Nephron progenitor cell (in vitro differentiated cells): ENCODE measurements at places on chromosomes 12 and 14.
A peak's percentile ranks its signal among the peaks of the same experiment; 100 is the strongest.

DNA sequence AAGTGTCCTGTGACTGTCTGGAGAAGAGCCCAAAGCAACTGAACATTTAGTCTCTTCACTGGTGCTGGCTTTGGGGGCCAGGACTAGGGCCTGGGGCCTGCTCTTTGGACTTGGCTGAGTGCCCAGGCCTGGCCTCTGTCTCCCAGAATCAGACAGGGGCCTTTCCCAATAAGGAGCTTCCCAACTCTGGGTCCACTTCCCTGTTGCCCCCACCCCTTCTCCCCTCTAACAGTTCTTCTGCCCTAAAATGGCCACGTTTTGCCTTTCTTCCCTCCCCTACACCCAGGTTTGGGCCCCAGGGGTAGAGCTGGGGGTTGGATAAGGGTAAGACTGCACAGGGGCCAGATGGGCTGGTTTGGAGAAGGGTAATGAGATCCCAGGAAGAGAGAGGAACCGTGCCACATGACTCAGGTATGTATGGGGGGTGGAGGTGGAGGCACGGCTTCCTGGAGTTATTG lies 10.0 kb upstream of the ITGA5 start:
- DNase-seq = no peak

GRCh38 chr12:45278447-45278846 lies 62.6 kb downstream of the ANO6 start:
- no peak for DNase-seq

GRCh38 chr12:11902525-11902875 lies 168.2 kb upstream of the BCL2L14 start:
- no peak for DNase-seq

DNA sequence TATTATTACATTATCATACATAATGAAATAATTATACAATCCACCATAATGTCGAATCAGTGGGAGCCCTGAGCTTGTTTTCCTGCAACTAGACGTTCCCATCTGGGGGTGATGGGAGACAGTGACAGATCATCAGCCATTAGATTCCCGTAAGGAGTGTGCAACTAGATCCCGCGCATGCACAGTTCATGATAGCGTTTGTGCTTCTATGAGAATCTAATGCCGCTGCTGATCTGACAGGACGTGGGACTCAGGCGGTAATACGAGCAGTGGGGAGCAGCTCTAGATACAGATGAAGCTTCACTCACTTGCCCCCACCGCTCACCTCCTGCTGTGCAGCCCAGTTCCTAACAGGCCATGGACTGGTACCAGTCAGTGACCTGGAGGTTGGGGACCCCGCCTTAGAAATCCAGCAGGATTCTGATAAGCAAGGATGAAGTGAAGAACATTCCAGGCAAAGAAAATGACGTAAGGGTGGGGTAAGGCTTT lies 204.6 kb downstream of the ETV6 start:
- no peak for DNase-seq

- peak; percentile 63 for DNase-seq
Observed at GRCh38 chr14:104724981-104725771, 1.1 kb downstream of the ADSS1 start.

DNA sequence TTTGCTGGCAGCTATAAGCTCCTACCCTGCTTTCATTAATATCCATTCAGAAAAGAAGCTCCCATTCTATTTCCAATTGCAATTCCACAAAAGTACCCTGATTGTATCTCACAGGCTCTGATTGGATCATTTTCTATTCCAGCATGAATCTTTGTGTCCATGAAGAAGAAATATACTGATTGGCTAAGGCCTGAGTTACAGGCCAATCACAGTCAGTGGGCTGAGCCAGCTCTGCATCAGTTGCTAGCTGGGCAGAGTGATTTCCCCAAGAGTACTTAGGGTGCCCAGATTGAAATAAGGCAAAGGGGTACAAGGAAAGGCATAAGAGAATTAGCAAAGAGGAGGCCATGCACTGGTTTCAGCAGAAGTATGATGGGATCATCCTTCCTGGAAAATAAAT lies 14.4 kb downstream of the ART4 start:
- DNase-seq = no peak

- DNase-seq = no peak
Observed at GRCh38 chr14:24122898-24123297, 7.6 kb upstream of the FITM1 start.

DNA sequence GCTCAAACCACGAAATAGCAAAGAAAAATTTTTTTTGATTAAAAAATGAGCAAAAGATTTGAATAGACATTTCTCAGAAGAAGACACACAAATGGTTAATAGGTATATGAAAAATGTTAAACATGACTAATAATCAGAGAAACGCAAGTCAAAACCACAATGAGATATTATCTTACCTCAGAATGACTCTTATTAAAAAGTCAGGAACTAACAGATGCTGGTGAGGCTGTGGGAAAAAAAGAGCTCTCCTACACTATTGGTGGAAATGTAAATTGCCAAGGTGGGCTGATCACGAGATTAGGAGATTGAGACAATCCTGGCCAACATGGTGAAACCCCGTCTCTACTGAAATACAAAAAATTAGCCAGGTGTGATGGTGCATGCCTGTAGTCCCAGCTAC lies 315.5 kb upstream of the FLRT2 start:
- no peak for DNase-seq

DNA sequence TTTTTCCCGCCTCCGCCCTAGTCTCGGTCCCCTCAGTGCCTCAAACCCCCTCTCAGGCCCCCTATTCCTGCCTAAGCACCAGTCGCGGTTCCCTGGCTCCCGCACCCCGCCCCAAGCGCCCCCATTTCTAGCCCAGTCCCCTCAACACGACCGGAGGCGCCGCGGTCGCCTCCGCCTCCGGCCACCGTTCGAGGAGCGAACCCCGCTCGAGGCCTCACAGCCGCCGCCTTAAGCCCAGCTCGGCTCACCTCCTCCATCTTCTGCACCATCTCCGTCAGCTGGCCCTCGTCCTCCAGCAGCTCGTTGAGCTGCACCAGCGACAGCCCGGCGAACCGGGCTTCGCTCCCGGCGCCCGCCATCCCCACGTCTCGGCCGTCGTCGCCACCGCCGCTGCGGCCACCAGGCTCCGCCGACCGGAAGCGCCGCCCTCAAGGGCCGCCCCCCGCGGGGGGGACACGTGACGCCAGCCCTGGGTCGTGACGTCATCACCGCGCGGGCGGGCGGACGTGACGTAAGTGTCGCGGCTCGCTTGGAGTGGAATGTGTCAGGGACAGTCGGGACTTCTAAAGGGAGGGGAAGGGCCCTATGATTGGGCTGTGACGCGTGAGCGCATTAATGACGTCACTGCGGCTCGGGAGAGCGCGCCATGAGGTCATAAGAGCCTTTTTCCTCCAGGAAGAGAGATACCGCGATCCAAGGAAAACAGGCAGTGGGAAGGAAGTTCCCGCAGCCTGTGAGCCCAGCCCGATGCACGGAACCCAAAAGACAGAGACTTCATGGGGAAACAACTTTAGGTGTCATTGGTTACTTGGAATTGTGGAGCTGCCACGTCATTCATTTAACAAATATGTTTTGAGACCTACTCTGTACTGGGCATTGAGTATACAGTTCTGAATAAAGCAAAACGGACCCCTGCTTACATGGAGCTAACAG lies at the start of gene VPS37B:
VPS37B (minus strand) TSS at position 421 of the 933 bp plus-strand sequence; CDS start at position 359, 62 bp downstream.
- peak; percentile 87 for DNase-seq

DNA sequence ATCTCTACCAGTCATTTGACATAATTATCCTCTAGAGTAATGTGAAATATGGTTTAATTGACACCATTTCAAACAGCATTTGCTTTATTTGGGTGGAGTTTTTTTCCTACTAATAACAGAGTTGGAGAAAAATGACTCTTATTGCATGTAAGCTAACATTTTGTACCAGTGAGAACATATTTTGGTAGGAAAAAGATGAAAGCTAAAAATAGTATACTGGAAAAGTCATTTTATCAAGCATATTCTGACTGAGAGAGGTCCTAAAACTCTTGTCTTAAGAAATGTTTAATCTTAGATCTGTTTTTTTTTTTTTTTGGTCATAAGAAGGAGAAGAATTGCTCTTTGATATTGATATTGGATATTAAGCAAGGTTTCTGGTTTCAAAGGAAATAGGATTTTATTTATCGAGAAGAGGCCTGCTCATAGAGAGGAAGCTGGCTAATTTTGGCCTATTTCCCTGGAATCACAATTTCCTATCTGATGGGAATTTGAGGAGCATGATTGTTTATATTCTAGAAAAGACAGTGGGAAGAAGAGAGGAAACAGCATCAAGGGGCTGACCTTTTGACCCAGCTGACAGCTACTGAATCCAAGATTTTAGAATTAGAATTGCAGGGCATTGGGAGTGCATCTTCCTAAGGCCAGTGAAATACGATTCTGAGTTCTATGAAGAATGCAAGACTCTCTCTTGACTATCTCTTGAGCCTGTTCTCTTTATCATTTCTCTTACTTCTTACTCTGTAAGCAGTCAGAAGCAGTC lies 19.4 kb downstream of the OTOGL start:
- DNase-seq = peak; percentile 22

DNA sequence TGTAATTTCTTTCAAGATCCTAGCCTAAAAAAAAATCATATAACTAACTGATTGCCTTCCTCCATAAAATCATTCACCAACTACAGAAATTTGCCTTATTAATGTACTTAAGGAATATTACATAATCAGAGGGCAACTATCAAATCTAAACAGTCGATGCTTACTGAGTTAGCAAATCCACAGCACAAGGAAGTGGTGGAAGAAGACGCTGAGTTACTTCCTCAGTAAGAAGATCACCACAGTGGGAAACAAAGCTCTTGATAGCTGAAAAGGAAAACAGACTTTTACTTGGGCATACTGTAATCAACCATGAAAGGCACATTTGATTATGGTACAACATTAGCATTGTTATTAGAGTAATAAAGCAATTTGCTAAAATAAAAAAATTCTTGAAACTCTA lies 48.7 kb downstream of the HEATR5A start:
- no peak for DNase-seq

- no peak for DNase-seq
Observed at GRCh38 chr12:104513681-104514080, 56.9 kb downstream of the CHST11 start.

DNA sequence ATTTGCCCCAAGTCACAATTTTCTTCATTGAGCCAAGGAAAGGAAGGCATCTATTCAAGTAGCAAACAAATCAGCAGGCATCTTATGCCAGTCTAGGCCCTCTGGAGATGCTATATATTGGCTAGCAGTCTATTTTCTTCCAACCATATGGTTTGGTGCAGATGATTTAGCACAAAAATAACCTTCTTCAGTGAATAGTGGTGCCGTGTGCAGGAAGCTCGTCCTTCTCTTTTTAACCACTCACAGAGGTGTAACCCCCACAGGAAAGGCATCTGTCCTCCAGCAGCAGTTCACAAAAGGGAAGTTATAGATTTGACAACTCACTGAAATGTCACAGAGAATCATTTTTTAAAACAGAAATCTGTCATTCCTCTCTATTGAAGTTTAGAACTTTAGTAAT lies 445.7 kb upstream of the SYT1 start:
- DNase-seq = no peak

GRCh38 chr12:112513471-112513870 lies 94.7 kb downstream of the PTPN11 start:
- no peak for DNase-seq

GRCh38 chr12:18320036-18320617 lies 58.8 kb downstream of the PIK3C2G start:
- peak; percentile 35 for DNase-seq

DNA sequence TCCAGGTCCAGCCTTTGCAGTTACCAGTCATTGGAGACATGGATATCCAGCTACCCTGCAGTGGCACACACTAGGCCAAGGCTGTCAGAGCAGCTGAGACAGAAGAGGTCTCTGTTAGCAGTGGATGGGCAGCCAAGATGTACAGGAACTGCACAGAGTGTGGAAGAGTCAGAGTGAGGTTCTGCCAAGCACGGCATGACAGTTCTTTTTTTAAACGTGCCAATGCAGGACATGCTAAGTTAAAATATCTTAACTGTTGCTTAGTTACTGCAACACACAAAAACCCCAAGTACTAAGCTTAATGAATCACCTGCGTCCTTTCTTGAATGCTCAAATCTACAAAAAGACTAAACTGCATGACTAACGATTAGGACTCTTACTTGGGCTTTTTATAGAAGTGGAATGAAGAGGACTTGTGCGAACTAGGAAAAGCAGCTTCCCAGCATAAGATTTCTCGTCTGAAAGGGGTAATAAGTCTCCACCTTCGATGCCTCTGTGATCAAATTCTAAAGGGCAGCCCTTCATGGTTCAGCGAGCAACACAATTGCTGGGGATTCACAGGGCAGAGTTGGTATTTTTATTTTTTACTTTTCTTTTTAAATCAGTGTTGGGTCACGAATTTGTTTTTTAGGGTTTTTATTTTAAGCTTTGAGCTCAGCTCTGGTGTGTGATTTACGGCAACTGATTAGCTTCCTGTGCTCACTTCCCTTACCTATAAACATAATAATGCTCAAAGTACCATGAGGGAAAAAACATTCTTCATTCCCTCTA lies 20.6 kb downstream of the MAPK1IP1L start:
- peak; percentile 12 for DNase-seq

- no peak for DNase-seq
Observed at GRCh38 chr12:52360663-52361271, 6.5 kb downstream of the KRT85 start.

DNA sequence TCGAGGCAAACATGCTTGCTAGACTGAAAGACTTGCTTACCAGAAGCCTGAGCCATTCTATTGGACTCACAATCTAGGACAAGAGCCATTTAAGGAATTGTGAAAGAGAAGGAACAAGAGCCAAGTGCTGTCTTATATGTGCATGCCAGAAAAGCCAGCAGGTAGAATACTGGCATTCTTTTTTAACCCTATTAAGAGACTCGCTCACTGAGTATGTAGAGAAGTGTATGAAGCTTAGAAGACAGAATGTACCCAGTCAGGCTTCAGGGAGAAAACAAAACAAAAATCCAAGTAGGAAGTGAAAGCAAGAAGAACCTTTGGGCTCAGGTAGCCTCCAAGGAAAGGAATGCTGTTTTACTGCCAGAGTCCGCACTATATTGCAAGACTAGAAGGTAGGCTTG lies 65.9 kb downstream of the DCAF5 start:
- no peak for DNase-seq

DNA sequence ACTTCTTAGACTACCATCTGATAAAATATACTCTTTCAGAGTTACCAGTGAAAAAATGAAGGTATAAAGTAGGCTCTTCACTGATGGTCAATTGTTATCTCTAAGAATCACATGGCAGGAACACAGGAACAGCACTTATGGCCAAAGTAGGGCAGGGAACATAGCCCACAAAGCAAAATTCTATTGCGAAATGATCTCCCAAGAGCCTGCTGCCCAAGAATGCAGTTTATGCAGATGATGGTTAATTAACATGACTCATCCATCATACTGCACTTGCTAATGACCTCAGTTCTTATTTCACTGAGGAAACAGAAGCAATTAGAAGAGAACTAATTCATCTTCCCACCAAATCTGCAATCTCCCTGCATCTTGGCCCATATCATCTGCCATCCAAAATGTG lies 133.8 kb downstream of the SLC2A13 start:
- no peak for DNase-seq

GRCh38 chr12:91948504-91948903 lies 197.1 kb downstream of the BTG1 start:
- DNase-seq = no peak

DNA sequence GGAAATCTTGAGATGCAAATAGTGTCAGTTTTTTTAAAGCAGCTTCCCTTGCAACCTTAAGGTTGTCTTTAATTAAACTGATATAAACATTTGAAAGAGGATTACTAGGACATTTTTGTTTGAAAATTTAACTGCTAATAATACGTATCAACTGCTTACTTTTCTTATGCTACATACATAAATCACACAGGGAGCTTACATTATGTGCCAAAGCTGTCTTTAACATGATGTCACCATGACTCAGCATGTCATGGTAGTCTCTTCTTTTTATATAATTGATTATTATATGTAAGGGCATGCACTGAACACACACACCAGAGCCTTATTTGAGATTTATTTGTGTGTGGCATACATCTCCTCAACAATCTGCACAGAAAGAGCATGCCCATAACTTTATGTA lies 63.0 kb upstream of the PTHLH start:
- DNase-seq = no peak
